Activated T-cell treated with anti-CD3 and anti-CD28 coated beads, Interleukin-2, amount 50 U/mL, for 1 hour (primary cell): ENCODE measurements at places on chromosomes 4 and X.

DNA sequence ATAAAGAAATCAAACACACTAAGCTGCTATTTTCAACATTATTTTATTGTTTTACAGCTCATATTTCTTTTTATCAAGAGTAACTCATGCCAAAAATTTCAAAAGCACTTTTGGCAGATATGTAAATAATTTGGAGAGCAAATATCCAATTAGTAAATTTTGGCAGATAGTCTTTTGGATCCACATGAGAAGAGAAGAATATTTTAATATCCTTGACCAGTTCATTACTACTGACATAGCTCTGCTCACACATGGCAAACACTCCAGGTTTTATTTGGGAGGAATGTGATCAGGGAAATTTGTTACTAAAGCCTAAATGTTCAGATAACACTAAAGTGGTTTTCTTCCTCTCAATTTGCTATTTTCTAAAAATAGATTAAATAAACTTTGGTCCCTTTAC lies 1054.3 kb downstream of the FAT4 start:
- DNase-seq: no peak

GRCh38 chr4:24473309-24473721 lies 111.0 kb downstream of the DHX15 start:
- no peak for DNase-seq

- DNase-seq: no peak
Measured at GRCh38 chr4:8773124-8773931, 98.3 kb downstream of the HMX1 start.

DNA sequence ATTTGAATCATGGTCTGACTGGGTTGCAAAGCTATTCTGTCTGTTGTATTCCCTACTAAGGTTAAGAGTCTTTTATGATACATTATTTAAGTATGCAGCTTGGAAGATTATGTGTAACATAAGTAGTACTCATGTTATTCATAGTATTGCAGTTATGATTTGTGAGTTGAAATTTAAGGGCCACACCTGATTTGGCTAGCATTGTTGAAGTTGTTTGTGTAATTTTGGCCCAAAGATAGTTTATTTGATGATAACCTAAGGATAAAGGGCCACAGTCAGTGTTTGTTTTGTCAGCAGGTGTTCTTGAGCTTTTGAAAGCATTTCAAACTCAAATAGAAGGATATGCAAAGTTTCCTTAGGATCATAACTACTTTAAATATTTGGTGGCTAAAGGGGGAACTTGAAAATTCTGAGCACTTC lies 38.9 kb downstream of the NUDT9 start:
- DNase-seq: no peak

DNA sequence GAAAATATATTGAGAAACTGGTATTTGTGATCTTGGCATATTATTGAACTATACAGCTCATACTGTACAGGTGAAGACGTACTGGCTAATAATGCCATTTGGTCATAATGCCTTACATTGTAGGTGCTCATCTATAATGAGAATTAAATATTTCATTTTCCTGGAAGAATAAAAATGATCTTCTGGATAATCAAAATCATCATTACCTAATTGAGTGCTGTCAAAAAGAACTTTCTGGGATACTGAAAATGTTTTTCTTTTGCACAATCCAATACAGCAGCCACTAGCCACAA lies 4.1 kb downstream of the RASGEF1B start:
- no peak for DNase-seq

GRCh38 chrX:19544693-19545305 lies 29.5 kb upstream of the MAP3K15 start:
- DNase-seq: no peak

- no peak for DNase-seq
Measured at GRCh38 chrX:85051627-85052026, 48.0 kb downstream of the APOOL start.

GRCh38 chrX:117743469-117744251 lies 372.9 kb downstream of the KLHL13 start:
- DNase-seq: no peak

GRCh38 chr4:139852612-139853269 lies 187.1 kb downstream of the MGST2 start:
- DNase-seq: no peak

- no peak for DNase-seq
Measured at GRCh38 chr4:183986971-183987946, 82.2 kb downstream of the STOX2 start.

GRCh38 chrX:56788717-56789122 lies 59.7 kb downstream of the NBDY start:
- DNase-seq: peak; percentile 77

DNA sequence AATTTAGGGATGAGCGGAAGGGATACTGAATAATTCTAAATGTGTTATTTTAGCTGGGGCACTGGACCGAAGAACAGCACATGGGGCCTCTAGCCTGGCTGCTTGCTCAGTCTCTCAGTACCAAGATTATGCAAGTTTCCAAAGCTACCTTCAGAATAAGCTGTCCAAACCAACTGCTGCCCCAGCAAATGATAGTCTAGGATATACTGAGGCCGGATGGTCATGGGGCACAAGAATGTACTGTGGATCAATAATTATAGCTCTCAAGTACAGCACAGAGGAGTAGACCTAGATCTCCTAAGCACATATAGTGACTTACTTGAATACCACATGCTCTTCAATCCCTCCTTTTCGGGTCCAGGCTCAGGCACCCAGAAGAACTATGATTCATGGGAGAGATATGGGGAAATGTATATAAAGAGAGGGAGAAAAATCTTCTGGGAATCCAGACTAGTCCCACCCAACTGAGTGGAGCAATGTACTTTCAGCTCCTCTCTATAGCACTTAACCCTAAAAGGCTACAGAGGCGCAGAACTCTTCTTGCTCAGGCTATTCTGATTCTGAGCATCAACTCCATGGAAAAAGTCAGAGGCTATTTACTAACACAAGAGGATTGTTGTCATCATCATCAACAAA lies 160.3 kb upstream of the GPC4 start:
- DNase-seq: no peak

DNA sequence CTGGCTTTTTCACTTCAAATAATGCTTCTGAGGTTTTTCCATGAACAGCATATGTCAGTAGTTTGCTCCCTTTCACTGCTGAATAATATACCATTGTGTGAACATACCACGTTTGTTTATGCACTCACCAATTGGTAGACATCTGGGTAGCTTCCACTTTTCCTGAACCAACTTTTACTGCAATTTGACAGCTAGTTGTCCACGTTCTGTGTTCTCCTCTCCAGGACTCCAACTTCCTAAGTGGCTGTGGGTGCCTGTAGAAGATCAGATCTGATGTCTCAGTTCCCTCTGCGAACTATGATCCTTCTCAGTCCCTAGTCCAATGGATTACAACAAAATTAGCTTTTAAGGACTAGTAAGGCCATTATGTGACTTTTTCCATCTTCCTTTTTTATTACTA lies 64.7 kb upstream of the PTCHD1 start:
- DNase-seq: no peak

GRCh38 chr4:176321589-176321988 lies 1.8 kb downstream of the SPCS3 start:
- DNase-seq: no peak

- no peak for DNase-seq
Measured at GRCh38 chr4:37068580-37068979, 176.0 kb upstream of the NWD2 start.

GRCh38 chrX:109190542-109190941 lies 291.3 kb downstream of the GUCY2F start:
- DNase-seq: no peak

GRCh38 chrX:72268597-72269365 lies 8.3 kb downstream of the RPS4X start:
- no peak for DNase-seq

GRCh38 chr4:156782491-156782890 lies 189.1 kb downstream of the PDGFC start:
- DNase-seq: no peak
